ENCODE measurements at places on chromosomes 2 and 18.

- DNase-seq, result no peak
Measured at GRCh38 chr18:70453058-70453775, 164.4 kb downstream of the SOCS6 start.

DNA sequence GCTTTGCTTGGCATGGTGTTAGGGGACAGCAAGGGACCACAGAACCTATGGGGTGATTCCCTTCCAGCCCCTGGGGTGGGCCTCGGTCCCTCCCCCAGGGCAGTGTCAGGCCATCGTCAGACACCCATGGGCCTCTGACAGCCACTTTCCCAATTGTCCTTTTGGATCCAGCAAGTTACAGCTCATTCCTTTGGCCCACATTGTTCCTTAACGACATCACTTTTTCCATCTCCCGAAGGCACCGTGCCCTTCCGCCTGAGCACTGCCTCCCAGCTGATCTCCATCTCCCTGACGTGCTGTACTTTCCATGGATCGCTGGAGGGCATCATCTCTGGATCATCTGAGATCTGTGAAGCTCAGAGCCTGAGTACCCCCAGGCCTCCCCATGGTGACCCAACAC is 10.4 kb upstream of the KCNK3 start:
- DNase-seq, result no peak

DNA sequence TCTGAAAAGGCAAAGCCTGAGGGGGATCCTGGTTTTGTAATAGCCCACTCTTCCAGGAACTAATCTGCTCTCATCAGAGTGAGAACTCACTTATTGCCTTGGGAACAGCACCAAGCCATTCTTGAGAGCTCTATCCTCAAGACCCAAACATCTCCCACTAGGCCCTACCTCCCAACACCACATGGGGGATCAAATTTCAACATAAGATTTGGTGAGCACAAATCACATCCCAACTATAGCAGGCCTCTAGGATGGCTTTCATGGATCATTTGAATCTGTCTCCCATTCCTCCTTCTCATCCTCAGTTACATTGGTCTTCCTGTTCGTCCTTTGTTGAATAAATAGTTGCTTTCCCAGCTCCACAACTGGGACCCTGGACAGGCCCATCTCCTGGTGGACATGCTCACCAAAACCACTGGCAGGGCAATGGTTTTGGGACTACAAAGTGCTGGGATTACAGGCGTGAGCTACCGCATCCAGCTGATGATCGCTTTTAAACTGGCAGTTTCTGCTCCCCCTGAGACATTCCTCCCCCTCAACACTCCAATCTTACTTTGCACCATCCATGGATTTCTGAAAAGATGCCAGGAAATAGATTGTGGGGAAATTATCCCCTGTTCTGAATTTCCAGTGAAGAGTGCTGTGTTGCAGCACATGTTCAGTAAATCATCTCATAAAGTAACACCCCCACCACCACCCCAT is 42.6 kb downstream of the MCFD2 start:
- DNase-seq, result no peak

- DNase-seq, result no peak
Measured at GRCh38 chr2:18369760-18370159, 190.7 kb downstream of the RDH14 start.

GRCh38 chr2:66370824-66371223 is 64.1 kb upstream of the MEIS1 start:
- no peak for DNase-seq

GRCh38 chr18:61995618-61996017 is 102.8 kb upstream of the RNF152 start:
- DNase-seq, result no peak

DNA sequence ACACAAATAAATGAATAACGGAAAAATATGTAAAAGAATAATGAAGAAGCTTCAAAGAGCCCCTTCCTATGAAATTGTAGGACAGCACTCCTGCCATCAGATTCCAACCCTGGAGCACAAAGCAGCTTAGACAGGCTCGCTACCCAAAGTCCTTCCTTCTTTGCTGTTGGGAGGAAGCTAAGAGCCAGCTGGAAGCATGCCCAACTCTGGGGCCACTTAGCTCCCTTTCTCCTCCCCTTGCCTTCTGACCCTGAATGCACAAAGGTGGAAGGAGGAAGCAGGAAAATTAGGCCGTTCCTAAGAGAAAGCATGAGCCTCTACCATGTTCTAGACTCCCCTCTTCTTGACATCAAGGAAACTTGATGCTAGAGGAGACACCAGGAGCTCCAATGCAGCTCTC is 700.8 kb downstream of the RNF144A start:
- DNase-seq, result no peak

DNA sequence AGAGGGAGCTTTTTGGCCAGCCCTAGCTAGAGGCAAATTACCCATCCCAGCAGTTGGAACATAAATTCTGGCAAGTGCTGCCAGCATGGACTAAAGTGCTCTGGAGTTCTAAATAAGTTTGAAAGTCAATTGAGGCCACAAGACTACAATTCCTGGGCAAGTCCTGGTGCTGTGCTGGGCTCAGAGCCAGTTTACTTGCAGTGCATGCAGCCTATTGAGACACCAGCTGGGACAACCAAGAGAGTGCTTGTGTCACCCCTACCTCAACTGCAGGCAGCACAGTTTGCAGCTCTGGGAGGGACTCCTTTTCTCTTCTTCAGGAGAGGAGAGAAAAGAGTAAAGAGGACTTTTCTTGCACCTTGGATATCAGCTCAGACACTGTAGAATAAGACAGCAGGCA is 277.2 kb upstream of the TMEFF2 start:
- DNase-seq, result no peak

DNA sequence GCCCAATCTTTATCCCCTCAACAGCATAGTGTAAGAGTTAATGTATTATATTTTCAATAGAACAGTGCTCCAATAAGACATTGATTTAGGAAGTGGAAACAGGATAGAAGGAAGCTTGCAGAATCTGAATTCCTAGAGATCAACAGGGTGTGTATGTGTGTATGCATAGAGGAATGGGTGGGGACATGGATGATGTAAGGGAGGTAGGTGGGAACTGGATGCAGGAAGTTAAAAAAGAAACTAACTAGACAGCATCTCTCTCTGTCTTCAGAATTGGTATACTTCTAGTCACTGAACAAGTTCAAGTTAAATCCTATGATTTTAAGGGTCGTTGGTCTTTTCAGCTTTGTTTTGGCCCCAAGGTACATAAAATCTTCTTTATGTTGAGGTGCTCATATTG is 196.6 kb downstream of the PMAIP1 start:
- no peak for DNase-seq

- DNase-seq, result no peak
Measured at GRCh38 chr2:206432193-206433082, 10.9 kb upstream of the ADAM23 start.

- DNase-seq, result no peak
Measured at GRCh38 chr2:217623281-217623912, 379.4 kb downstream of the TNS1 start.

DNA sequence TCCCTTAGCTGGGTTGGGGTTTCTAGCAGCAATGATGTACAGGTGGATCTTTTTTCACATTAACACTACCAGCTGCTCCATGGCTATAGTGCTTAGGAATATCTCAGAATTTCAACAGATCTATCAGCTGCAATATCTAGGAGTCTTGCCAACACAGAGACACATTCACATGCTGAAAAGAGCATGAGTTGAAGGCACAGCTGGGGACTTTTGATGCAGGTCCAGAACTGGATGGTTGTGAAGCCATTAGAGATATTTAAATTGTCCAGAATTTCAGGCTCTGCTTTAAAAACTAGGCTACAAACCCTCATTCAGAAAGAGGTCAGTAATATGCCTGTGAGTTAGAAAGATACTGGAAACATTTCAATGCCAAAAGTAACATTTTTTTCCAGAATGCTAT is 122.2 kb upstream of the CCDC195 start:
- no peak for DNase-seq

DNA sequence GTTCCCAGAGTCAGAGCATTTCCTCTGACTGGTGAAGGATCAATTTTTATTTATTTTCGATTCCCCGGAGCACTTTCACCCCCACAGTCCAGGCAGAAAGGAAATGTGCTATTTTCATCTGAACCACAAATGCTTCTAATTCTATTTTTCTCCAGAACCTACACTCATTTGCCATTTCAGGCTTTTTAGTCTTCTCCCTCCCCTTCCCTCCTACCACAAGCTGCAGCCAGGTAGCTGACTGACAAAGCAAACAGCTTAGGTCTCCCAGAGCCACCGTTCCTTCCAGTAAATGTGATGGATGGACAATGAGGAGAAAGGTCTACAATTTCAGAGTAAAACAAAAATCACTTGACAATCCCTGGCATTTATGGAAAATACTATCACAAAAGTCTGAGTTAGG is 76.9 kb downstream of the KLF7 start:
- no peak for DNase-seq

- DNase-seq, result no peak
Measured at GRCh38 chr2:69572641-69573040, 70.9 kb downstream of the AAK1 start.

DNA sequence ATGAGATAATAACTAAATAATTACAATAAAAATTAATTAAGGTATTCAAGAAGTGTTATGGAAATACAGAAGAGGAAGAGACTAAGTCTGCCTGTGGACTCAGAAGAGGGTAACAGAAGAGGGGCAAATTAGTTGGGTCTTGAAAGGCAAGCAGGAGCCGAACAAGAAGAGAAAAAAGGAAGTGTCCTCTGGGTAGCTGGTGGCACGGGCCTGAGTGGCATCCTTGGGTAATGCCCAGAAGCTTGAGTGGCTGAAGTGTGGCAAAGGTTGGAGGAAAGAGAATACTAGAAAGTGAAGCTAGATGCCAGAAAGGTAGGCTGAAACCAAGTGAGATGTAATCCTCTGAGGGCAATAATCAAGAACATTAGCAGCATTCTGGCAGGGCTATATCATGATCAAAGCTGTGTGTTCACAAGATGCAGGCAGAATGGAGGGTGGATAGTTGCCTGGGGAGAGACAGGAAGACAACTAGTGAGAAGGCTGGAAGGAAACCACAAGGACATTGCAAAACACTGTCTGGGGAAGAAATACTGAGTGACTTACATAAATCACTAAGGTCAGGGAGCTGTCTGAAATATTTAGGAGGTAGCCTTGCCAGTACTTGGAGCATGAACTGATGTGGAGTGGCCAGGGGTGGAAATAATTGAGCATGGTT is 16.2 kb downstream of the DOCK10 start:
- DNase-seq, result no peak

- DNase-seq, result no peak
Measured at GRCh38 chr2:2838548-2838845, 507.4 kb upstream of the MYT1L start.

DNA sequence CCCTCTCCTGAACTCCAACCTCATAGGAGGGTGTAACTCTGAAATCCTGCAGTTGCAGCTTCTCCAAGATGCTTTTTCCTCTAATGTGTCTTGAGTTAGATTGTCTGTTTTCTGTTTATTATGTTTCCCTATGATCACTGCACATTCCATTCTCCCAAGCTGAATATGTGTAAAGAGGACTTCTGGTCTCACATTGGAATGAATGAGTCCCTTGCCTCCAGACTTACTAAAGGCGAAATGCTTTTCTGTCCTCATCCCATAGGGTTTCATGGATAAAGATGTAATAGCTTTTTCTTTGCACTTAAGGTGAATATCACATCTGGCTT is 35.5 kb upstream of the CYP27A1 start:
- no peak for DNase-seq

- no peak for DNase-seq
Measured at GRCh38 chr2:8277921-8278571, 403.8 kb upstream of the ID2 start.

DNA sequence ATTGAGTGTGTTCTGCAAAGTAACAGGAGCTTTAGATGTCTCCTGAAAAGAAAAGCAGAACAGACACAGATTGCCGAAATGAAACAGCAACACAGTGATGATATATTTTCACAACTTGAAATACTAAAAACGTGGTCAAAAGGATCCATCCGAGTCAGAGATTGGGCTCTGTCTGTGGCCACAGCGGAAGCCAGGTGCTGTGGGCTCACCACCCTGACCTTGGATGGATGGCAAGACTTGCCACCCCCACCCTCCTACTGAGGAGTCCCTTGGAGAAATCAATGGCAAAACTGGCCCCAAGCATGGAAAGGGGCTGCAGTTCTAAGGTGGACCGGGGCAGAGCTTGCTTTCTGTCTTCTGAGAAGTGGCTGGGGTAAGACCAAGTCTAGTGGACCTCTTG is 31.4 kb upstream of the ACKR3 start:
- no peak for DNase-seq

- no peak for DNase-seq
Measured at GRCh38 chr18:54261894-54262293, 7.4 kb upstream of the POLI start.

DNA sequence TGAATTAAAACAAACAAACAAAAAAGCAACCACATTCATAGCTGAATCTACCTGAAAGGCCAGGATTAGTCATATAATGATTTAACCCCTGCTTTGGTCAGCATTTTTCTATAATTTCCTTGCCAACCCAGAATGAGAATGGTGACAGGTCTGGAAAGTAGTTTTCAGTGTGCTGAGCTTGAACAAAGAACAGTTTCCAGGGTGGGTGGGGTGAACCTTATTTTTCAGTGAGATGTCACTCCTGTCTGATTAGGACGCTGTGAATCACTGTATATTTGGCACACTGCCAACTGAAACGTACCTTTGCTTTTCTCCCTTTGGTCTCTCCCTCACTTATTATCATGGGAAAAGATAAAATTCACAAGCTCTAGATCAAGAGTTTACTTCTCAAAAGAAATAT is 35.0 kb upstream of the DSC1 start:
- no peak for DNase-seq

DNA sequence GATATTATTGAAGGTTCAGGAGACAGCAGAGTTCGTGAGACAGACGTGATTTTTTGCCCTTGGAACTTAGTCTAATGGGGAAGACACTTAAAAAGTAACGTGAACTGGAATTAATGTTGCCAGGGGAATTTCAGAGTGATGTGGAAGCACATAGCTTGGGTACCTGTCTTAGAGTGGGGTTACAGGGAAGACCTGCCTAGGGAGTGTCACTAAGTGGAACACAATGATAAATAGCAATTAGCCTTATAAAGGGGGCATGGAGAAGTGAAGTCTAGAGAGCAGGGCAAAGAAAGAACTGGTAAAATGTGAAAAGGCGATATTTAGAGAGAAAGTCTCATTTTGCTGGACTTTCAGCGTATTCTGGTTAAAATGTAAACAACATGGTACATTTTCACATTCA is 306.0 kb upstream of the TCF4 start:
- no peak for DNase-seq

DNA sequence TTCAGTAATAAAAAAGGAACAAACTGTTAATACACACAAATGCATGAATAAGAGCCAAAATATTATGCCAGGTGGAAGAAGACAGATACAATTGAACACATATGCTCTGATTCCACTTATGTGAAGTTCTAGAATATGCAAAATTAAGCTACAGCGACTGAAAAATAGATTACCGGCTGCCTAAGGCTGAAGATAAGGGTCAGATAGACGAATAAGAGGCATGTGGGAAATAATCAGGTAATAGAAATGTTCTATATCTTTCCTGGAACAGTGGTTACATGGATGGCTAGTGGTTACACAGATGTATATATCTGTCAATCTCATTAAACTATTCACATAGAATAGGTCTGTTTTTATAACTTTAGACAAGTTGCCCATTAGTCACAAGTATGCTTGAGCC is 51.9 kb upstream of the REG3G start:
- DNase-seq, result no peak
